ENCODE measurements at places on chromosomes 13 and 19. TPM values are rescaled to one million over a fixed set of nuclear protein-coding genes. Genes with fewer than 3 reads are reported as not detected.

- DNase-seq, result no peak
Observed at GRCh38 chr13:49759503-49759902, 33.0 kb downstream of the KPNA3 start.

CGB5 gene
- not detected for total RNA-seq

DNA sequence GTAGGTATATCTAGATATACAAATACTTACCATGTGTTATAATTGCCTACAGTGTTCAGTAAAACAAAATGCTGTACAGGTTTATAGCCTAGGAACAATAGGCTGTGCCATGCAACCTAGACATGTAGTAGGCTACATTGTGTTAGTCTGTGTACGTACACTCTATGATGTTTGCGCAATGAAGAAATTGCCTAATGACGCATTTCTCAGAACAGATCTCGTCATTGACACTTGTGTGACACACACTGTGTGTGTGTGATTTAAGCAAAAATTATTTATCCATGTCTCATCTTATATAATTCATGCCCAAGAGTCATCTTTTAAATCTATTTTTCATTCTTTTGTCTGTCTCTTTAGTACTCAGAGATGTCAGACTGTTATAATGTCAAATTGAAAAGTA, 1888.8 kb upstream of the PCDH20 start:
- DNase-seq, result no peak

GRCh38 chr13:82758044-82758443, 1124.2 kb downstream of the SLITRK1 start:
- DNase-seq, result no peak

STOML3 gene
- not detected for total RNA-seq

DNA sequence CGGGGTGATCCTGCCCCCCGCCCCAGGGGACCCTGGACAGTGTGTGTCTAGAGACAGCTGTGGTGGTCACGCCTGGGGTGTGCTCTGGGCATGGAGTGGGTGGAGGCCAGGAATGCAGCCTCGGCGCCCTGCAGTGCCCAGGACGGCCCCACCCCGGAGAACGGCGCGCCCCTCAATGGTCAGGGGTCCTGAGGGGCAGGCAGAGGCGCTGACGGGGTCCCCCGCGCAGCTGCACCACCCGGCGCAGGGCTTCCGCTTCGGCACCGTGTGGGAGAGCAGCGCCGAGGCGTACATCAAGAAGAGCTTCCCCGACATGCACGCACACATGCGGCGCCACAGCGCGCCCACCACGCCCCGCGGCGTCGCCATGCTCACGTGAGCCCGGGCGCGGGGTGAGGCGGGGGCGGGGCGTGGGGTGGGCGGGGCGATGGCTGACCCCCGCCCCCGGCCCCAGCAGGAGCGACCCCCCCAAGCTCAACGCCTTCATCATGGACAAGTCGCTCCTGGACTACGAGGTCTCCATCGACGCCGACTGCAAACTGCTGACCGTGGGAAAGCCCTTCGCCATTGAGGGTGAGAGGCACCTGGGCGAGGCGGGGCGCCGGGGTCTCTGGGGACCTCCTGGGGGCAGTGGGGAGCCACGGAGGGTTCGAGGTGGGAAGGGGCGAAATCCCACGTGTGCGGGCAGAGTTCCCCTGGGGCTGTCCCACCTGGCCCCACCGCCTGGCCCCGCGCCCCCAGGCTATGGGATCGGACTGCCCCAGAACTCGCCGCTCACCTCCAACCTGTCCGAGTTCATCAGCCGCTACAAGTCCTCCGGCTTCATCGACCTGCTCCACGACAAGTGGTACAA, 7.4 kb downstream of the GRIN3B start:
- no peak for DNase-seq

DNA sequence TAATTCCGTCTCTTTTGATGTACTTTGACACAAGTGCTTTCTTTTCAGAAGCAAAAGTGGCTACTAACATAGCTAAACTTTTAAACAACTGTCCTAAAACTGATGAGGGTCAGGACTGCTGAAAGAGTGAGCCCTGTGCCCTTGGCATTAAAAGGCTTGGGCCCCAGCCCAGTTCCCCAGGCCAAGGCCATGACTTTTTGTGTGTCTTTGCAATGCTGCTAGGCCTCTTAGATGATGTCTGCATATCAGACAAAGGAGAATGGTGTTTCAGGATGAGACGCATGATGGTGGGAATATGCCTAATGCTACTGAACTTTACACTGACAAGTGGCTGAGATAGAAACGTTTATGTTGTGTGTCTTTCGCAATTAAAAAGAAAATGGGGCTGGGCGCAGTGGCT, 38.0 kb downstream of the SLC7A9 start:
- no peak for DNase-seq

- DNase-seq, result no peak
Observed at GRCh38 chr19:7590256-7590655, 5.4 kb upstream of the CAMSAP3 start.

CYP2F1 gene
- total RNA-seq, result not detected

DNA sequence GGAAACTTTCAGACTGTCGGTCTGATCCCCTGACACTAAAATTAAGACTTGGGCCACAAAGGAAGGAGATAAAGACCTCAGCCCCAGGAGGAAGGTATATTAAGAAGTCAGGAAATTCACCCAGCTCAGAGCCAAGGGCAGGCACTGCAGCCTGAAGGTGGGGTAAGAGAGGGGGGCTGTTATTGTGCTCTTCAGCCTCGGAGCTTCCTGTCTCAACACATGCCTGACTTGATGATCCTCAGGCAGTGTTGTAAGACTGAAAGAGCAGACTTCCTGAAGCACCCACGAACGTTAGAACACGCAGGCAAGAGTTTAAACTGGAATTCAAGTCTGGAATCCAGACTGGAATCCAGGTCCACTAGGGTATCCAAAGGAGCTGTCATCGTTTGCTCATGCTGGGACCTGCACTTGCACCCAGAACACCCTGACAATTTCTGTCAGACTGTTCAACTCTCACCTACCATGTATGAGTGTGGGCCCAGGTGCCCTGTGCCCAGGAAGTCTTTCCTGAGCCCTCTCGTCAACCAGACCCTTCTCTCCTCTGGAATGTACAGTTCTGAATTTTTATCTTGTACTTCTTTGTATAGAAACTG, 10.7 kb upstream of the FLT1 start:
- DNase-seq, result no peak

ANKRD24 gene
- total RNA-seq, result under 0.01 TPM

GRCh38 chr13:74528734-74529513, 394.7 kb upstream of the KLF12 start:
- DNase-seq, result no peak

IGFL2 gene
- total RNA-seq, result not detected

DNA sequence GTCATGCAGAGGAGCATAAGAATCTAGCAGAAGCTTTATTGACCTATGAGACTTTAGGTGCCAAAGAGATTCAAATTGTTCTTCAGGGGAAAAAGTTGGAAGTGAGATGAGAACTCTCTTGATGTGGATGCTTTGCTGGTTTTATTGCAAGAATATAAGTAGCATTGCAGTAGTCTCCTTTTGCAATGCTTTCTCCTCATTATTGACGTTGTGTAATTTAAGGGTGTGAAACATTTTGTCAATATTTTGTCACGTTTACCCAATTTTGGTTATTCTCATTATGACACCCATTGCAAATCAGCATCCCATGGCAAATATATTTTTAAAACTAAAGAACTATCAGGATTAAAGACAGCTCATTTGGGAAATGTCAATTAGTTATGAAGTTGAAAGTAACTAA, 11.9 kb upstream of the LILRB5 start:
- DNase-seq, result no peak

GRCh38 chr13:20001366-20002190, 43.1 kb downstream of the ZMYM2 start:
- DNase-seq, result peak; percentile 76

DNA sequence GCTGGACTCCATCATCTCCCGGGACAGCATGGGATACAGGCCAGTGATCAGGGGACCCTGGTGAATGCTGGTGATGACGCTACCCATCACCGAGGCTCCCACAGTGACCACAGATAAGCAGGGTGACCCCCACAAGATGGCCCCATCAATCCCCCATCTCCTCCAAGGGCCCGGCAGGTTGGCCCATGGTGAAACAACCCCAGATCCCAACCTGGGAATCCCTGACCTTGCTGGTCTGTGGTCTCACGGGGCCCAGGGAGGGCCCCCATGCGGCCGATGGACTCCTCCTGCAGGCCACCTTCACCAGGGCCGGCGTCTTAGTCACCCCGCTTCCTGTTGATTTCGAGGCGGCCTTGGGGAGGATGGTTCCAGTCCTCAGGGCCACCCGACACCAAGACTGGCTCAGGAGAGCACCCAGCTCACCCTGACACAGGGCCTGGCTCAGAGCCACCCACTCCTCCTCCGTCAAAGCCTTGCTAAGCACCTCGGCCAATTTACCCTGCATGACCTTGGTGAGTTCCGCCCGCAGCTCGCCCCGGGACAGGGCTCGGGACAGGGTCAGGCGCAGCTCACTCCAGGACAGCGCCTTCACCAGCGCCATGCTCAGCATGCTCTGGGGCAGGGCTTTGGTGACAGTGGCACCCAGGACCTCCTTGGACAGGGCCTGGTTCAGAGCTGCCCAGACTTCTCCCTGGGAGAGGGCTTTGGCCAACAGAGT, 10.0 kb downstream of the IQCN start:
- no peak for DNase-seq

DNA sequence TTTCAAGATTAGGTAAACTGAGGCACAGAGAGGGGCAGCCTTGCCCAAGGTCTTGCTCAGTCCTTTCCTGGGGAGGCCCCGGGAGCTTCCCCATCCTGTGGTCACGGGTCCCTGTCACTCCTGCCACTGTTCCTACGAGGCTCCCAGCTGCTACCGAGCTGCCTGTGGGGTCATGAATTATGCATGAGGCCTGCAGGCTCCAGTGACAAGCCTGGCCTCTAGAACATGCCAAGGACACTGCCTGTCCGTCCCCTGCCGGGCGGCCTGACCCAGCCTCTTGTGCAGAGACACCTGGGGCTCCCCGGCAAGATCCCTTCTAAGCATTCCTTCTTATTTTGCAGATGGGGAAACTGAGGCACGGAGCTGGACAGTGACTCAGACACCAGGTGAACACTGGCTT, 2.7 kb downstream of the FCHO1 start:
- no peak for DNase-seq

DNA sequence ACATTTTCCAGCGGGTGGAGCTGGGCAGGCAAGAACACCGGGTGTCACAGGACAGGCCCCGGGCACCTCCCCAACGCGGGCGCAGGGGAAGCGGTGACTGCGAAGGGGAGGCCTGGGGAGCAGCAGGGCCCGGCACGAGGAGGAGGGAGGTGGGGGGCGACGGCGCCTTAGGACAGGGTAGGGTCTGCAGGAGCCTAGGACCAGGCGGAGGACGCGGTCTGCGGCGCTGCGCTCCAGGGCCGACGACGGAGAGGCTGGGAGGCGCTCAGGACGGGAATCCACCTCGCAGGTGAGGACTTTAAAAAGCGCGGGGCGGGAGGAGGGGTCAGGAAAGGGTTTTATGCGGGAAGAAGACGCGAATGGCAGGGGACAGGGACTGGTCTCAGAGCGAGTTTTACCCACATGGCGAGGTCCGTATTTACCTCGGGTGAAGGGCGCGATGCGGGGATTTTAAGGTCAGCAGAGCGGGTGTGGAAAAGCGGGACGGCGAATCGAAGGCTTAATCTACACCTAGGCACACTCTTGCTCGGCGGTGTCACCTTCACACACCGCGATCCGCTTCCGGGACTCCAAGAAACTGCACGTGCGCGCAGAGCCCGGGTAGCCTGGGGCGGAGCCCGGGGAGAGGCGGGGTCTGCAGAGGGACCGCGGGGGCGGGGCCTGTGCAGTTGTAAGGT, 13.5 kb downstream of the ERVV-2 start:
- DNase-seq, result peak; percentile 13

DPF1 gene
- total RNA-seq, result 3.5 TPM

GRCh38 chr13:69319656-69320055, 788.0 kb upstream of the ATXN8OS start:
- no peak for DNase-seq

RFPL4AL1 gene
- total RNA-seq, result not detected

GRCh38 chr19:46917002-46917401, 56.2 kb downstream of the ARHGAP35 start:
- DNase-seq, result no peak

ATP1A3 gene
- total RNA-seq, result not detected

- DNase-seq, result peak; percentile 100
Observed at GRCh38 chr19:42268704-42269477, at the start of gene CIC. Gene CIC (plus strand): TSS chr19:42269252. CDS start chr19:42271784, 2,532 bp downstream.

- DNase-seq, result no peak
Observed at GRCh38 chr13:98188544-98189166, 11.6 kb upstream of the RNF113B start.

ZNF285 gene
- total RNA-seq, result 3.9 TPM

DNA sequence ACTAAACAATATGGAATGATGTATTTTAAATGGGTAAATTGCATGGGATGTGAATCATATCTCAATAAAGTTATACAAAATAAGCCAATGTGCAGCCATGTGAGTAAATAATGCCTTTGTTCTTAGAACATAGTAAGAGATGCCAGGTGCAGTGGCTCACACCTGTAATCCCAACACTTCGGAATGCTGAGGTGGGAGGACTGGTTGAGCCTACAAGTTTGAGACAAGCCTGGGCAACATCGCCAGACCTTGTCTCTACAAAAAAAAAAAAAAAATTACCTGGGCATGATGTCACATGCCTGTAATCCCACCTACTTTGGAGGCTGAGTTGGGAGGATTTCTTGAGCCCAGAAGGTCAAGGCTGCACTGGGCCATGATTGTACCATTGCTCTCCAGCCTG, 230.7 kb downstream of the RFC3 start:
- DNase-seq, result no peak

GRCh38 chr19:55623561-55623960, 805 bp downstream of the ZNF784 start:
- DNase-seq, result no peak

Data from fibroblast of villous mesenchyme (primary cell).